ENCODE measurements at places on chromosomes 11 and 22. TPM values are rescaled to one million over a fixed set of nuclear protein-coding genes. Genes with fewer than 3 reads are reported as not detected.

Gene MYO7A
- total RNA-seq = 3.0 TPM

Gene VSIG2
- 0.20 TPM for total RNA-seq

Gene TRPM5
- 0.11 TPM for total RNA-seq

Gene BACE1-AS
- total RNA-seq = 9.3 TPM

Gene OR5I1
- not detected for total RNA-seq

Gene RFPL3
- total RNA-seq = not detected

Gene EFCAB6
- 9.1 TPM for total RNA-seq

DNA sequence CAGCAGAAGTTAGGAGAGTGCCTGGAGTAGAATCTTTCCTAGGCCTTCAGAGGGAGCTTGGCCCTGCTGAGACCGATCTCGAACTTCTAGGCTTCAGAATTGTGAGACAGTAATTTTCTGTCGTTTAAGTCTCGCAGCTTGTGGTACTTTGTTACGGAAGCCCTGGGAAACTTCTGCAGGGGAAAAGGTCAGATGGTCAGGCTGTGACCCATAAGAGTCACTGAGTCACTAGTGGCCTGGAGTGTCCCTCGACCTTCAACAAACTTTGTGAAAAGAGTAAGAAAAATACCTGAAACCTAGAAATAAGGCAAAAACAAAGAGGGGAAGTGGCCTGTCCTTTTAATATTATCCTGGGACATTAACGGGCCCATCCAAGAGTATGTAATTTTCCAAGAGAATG lies 34.6 kb downstream of the CSNK2A3 start:
- H3K27me3 ChIP-seq = no peaks in the 10 kb centered on the region
- no peaks in the 10 kb centered on the region for H3K36me3 ChIP-seq
- H3K4me1 ChIP-seq = peaks cover 3% of the 10 kb centered on the region

DNA sequence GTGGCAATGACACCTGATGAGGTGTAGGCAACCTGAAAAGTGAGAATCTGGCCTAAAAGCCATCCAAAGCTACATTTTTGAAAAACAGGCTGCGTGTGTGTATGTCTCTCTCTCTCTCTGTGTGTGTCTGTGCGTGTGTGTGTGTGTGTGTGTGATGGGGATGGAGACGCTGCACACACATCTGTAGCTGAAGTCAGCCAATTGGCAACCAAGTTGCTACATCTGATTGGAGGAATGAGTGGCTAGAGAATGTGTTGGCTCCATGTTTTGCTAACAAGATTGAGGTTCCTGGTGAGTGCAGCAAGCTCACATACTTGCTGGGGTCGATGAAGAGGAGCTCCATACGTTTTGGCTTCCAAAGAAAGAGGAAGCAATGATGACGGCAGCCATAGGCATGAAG lies 311.4 kb upstream of the NCAM1 start:
- no peaks in the 10 kb centered on the region for H3K36me3 ChIP-seq
- H3K27me3 ChIP-seq = no peaks in the 10 kb centered on the region
- H3K4me1 ChIP-seq = no peaks in the 10 kb centered on the region
- no peak overlapping the region for H3K4me3 ChIP-seq
- no peak for DNase-seq

- DNase-seq = no peak
- no peaks in the 10 kb centered on the region for H3K27me3 ChIP-seq
- H3K4me3 ChIP-seq = no peak overlapping the region
- H3K4me1 ChIP-seq = peaks cover 16% of the 10 kb centered on the region
These were observed 1.9 kb upstream of the UVRAG start for GRCh38 chr11:75813124-75813523.

DNA sequence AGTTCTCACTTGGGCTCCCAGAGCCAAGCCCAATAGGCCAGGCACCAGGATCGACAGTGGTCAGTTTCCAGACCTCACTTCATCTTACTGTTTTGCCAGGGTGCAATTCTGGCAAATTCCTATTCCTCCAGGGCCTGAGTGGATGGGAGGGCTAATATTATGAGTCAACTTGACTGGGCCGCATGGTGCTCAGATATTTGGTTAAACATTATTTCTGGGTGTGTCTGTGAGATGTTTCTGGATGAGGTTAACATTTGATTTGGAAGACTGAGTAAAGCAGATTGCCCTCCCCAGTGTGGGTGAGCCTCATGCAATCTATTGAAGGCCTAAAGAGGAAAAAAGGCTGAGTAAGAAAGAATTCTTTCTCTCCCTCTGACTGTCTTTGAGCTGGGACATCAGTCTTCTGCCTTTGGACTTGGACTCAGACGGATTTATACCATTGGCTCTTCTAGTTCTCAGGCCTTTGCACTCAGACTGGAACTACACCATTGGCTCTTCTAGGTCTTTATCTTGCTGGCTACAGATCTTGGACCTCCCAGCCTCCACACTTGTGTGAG lies 132.9 kb upstream of the ZBED5 start:
- no peaks in the 10 kb centered on the region for H3K36me3 ChIP-seq
- H3K27ac ChIP-seq = no peak overlapping the region
- no peak for DNase-seq
- H3K4me3 ChIP-seq = no peak overlapping the region

DNA sequence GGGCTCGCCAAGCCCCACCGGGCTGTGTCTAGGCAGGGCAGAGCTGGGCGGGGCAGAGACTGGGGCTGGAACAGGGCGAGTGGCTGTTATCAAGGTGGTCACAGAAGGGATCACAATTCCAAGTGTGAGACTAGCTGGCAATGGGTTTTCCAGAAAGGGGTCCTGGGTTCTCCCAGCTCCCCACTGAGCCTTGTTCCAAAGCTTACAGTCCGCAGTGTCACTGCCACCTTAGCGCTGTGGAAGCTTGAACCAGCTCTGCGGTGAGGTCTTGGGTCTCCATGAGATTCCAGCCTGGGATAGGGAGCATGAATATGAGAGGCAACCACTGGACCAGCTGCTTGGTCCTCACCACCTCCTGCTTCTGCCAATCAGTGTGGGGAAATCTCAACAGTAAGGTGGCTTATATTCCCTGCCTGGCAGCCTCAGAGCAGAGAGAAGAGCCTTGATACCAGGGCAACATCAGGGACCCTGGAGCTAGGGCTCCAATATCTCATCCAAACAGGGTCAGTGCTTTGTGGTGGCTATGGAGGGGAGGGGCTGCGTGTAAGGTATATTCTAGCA lies 831 bp downstream of the CD44 start:
- no peaks in the 10 kb centered on the region for H3K36me3 ChIP-seq
- H3K27ac ChIP-seq = peak overlapping the region; percentile 65
- H3K27me3 ChIP-seq = peaks cover 20% of the 10 kb centered on the region
- peak overlapping the region; percentile 47 for H3K4me3 ChIP-seq
- no peak for DNase-seq

DNA sequence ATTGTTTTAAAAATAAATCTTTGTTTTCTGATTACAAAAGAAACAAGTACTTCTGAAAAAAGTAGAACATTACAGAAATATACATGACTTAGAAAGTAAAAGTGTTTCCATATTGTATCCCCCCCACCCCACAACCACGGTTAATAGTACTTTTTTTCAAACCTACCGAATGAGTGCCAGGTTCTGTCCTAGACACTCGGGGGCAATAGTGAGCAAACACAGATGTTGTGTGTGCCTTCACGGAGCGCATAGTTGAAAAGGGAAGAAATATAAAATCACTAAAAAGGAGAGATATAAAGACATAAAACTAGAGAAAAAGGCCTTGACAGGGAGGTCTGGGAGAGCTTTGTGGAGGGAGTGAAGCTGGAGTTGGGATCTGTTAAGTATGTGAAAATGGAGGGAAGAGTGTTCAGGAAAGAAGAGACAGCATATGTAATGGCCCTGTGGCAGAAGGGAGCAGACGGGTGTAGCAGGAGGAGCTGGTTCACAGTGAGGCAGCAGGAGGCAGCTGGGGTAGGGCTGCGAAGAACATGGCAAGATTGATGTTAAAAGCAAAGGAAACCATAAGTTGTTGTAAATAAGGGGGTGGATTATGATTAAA lies 42.1 kb upstream of the ALX4 start:
- DNase-seq = no peak
- H3K27ac ChIP-seq = no peak overlapping the region
- no peaks in the 10 kb centered on the region for H3K36me3 ChIP-seq
- H3K4me3 ChIP-seq = no peak overlapping the region
- H3K27me3 ChIP-seq = peaks cover 2% of the 10 kb centered on the region

GRCh38 chr22:50112151-50113118 lies 22.6 kb downstream of the MOV10L1 start:
- no peak overlapping the region for H3K4me3 ChIP-seq
- no peaks in the 10 kb centered on the region for H3K27me3 ChIP-seq
- H3K4me1 ChIP-seq = peaks cover 10% of the 10 kb centered on the region
- no peak for DNase-seq

- DNase-seq = no peak
- H3K36me3 ChIP-seq = peaks cover 18% of the 10 kb centered on the region
- H3K27ac ChIP-seq = peak overlapping the region; percentile 19
- peaks cover 27% of the 10 kb centered on the region for H3K4me1 ChIP-seq
These were observed 75.7 kb downstream of the KIAA1671 start for GRCh38 chr22:25027959-25028840.

DNA sequence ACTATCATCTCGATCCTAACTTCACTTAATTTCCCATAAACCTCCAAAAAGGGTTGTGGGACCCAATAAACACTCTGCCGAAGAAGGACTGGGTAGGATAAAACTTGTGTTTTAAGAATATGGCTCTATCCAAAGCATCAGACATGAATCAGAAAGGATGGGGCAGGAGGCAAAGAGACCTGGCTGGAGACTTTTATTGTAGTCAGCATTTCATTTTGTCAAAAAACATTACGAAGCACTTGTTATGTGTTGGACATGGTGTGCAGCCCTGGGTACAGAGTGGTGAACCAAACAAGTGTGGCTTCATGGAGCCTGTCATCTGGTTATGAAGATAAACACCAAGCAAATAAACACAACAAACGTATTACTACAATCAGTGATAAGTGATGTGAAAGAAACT lies 17.3 kb downstream of the IL10RA start:
- no peak overlapping the region for H3K27ac ChIP-seq
- H3K4me3 ChIP-seq = no peak overlapping the region
- no peak for DNase-seq
- peaks cover 4% of the 10 kb centered on the region for H3K4me1 ChIP-seq
- H3K27me3 ChIP-seq = no peaks in the 10 kb centered on the region

GRCh38 chr22:22548910-22549309 lies 10.2 kb downstream of the PRAME start:
- H3K4me3 ChIP-seq = no peak overlapping the region
- H3K4me1 ChIP-seq = no peaks in the 10 kb centered on the region
- no peak overlapping the region for H3K27ac ChIP-seq
- DNase-seq = no peak
- no peaks in the 10 kb centered on the region for H3K27me3 ChIP-seq
- no peaks in the 10 kb centered on the region for H3K36me3 ChIP-seq

DNA sequence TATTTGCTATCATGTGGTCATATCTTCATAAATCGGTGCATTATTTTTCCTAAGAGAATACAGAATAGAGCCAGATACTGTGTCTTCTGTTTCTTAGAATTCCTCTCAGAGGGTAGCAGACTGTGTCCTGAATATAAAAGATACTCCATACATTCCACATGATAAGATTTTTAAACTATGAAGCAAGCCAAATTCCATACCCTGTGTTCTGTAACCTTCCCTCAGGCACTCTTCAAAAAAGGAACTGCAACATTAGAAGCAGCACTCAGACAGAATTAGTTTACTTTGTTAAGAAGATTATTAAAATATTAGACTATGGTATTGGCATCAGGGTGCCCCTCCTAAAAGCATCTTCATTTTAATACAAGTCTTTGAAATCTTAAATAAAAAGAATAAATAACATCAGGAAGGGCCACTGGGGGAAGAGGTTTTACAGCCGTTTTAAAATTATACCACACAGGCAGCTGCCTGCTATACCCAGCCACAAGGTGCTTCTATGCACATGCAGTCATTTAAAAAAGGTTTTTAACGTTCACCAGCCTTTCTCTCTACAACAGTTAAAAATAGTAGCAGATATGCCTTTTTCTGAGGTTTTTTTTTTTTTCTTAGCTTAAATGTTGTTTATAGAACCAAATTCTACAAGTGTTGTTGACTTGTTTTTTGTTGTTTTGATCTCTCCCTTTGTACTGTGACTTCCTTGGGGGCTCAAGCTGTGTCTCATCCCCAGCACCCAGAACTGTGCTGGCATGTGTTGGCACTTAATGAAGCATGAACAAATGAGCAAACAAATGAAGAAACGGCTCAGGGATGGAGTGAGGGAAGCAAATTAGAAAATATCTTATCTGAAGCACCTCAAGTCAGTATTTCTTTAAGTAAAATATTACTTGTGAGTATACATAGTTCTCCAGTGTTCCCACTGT lies 54.7 kb upstream of the CCDC89 start:
- no peak overlapping the region for H3K27ac ChIP-seq
- H3K4me1 ChIP-seq = no peaks in the 10 kb centered on the region
- H3K27me3 ChIP-seq = no peaks in the 10 kb centered on the region
- H3K4me3 ChIP-seq = no peak overlapping the region

DNA sequence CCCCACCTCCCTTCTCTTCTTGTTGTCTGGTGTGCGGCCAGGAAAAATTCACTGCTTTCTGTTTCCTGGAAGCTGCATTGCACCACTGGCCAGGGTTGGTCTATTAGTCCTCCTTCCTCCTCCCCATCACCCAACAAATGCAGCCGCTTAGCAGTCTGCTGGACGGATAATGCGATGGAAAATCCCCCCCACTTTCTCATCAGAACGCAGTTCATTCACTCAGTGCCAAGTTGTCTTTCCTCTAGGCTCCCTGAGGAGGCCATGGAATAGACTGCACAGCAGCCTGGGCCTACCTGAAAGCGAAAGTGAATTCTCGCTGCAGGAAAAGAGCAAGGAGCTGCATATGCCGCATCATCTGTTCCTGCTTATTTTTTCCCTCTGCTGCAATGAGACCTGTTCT lies 513.6 kb downstream of the METTL15 start:
- H3K27ac ChIP-seq = no peak overlapping the region
- no peaks in the 10 kb centered on the region for H3K4me1 ChIP-seq
- DNase-seq = no peak
- H3K4me3 ChIP-seq = no peak overlapping the region
- H3K27me3 ChIP-seq = no peaks in the 10 kb centered on the region
- no peaks in the 10 kb centered on the region for H3K36me3 ChIP-seq

DNA sequence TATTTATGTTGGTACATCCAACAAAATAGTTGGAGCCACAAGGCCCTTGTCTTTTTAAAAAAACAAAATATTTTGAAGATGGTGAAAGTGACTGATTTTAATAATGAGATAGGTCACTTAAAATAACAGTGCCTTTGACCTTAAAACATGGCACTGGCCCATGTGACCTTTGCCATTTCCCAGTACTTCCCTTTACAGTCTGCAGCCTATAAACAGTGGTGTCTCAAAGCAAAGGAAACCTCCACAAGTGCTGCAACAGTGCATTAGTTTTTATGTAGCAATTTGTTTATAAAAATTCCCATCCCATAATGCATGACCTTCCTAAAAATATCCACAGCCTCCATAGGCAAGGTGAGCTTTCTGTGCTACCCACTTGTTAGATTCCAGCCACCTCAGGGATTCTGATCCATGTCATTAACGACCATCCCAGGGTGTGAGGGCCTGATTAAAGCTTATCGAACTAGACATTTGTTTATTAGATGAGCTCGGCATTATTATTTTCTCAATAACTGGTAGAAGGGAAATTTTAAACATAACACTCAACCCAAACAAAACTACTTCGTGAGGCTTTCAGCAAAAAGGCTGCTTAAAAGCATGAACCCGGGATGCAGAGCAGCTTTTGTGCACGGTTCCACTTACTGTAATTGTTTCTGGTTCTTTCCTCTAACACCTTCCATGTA lies 28.0 kb upstream of the CRKL start:
- no peak for DNase-seq
- H3K4me3 ChIP-seq = no peak overlapping the region
- no peak overlapping the region for H3K27ac ChIP-seq
- no peaks in the 10 kb centered on the region for H3K4me1 ChIP-seq
- H3K27me3 ChIP-seq = no peaks in the 10 kb centered on the region

- H3K36me3 ChIP-seq = peaks cover 100% of the 10 kb centered on the region
- no peak overlapping the region for H3K4me3 ChIP-seq
- H3K4me1 ChIP-seq = no peaks in the 10 kb centered on the region
- H3K27me3 ChIP-seq = no peaks in the 10 kb centered on the region
- no peak overlapping the region for H3K27ac ChIP-seq
These were observed 33.3 kb downstream of the IGHMBP2 start for GRCh38 chr11:68936676-68937620.

Measured in spinal cord (tissue), 10 donors.